ENCODE measurements at places on chromosomes 11 and 22.
A peak's percentile ranks its signal among the peaks of the same experiment; 100 is the strongest.

DNA sequence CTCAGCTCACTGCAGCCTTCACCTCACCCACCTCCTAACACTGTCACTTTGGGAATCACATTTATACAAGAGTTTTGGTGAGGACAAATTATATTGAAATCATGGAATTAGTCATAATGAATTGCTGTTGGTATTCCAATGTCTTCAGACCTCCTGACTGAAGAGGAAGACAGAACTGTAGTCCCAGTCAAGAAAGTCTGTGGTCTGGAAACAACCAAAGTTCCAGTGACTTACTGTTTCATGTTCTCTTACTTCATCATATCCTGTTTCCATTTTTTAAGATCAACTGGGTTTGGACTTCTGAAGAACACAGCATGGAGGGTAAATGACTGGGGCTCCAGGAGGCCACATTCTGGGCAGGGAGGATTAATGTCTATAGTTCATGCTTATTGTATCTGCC, 43.0 kb upstream of the HIPK3 start:
- DNase-seq: no peak

- peak; percentile 84 for DNase-seq
Observed at GRCh38 chr11:9758637-9759518, 95.0 kb downstream of the SWAP70 start.

- no peak for DNase-seq
Observed at GRCh38 chr11:91625495-91625894, 599.1 kb upstream of the FAT3 start.

DNA sequence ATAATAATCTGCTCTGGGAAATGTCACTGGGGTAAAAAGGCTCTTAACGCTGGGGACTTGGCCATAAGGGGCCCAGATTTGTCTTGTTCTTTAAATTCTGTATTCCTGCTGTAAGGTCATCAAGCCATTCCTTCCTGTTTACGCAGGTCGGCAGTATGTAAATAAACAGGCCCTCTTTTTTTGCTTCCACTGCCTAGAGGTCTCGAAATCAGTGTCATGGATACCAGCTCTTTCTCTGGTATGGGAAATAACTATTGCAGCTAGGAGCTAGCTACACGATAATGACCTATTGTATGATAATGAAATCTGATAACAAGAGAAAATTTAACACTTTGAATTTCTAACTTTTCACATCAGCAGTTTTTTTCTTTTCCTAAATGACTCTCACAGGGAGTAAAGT, 209.2 kb upstream of the NARS2 start:
- no peak for DNase-seq

DNA sequence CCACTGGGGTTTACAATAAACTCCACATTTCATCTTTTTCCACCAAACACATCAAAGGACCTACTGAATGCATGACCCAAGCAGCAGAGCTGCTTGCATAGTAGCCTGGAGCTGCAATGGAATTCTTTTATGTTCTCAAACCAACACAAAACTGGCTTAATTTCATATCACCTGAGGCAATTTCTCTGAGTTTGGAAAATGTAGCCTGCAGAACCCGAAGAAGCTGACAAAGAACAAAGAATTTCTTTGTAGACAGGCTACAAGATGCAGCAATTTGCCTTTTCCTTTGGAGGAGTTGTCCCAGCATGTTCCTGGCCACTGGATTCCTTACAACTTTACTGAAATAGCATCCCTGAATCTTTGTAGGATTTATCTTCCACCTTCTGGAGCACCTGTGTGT, 5.5 kb upstream of the TECTA start:
- no peak for DNase-seq

DNA sequence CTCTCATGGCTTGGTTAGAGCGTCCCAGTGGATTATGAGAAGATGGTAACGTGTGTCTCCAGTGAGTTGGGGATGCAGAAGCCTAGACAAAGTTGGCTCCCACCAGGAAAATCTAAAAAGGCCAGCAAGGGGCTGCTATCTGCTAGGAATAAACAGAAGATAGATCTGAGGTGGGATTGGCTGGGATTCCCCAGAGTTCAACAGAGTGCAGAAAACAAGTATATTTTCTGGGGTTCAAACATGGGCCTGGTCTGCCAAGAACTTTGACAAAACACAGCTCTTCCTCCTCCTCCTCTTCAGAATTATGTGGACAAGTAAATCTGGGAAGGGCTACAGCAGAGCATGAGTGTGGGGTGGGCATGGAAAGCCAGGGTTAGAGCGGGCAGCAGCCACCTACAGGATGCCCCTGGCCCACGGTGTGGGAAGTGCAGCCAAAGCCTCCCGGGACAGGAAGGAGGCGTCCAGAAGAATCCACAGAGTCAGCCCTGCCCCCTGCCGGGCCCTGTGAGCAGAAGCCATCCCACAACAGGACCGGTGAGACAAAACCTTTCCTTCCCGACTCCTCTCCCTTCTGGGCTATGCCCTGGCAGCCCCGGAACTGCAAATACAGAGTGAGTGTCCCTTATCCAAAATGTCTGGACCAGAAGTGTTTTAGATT, 67.1 kb downstream of the CD82 start:
- no peak for DNase-seq

DNA sequence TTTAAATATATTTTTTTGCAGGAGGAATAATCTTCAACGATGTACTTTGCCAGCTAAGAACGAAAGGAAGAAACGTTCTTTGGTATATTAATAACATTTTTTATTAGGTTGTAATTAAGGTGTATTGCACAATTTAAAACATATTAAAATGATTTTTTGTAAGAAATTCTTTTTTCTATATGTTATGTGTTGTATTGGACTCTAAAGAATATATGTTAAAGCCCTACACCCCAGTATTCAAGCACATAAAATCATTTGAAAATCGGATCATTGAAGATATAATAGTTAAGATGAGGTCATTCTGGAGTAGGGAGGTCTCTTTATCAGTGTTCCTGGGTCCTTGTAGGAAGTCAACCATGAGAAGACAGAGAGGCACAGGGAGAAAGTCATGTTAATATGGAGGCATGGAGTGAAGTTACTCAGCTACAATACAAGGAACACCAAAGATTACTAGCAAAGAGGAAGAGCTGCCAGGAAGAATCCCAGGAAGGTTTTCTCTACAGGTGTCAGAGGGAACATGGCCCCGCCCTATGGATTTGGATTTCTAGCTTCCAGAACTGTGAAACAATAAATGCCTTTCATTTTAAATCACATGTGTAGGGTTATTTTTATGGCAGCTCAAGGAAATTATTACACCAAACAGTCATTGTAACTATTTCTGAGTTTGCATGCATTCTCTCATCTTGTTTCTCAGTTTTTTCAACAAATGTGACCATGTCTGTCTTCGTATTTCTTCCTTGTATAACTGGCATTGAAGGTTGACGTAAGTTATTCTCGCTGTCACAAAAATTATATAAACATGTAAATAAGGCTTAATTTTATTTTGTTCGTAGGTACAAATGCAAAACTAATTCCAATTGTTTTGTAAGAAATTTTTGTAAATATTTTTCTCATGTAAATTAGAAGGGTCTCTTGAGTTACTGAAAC, 75.4 kb upstream of the VPREB1 start:
- DNase-seq: no peak

DNA sequence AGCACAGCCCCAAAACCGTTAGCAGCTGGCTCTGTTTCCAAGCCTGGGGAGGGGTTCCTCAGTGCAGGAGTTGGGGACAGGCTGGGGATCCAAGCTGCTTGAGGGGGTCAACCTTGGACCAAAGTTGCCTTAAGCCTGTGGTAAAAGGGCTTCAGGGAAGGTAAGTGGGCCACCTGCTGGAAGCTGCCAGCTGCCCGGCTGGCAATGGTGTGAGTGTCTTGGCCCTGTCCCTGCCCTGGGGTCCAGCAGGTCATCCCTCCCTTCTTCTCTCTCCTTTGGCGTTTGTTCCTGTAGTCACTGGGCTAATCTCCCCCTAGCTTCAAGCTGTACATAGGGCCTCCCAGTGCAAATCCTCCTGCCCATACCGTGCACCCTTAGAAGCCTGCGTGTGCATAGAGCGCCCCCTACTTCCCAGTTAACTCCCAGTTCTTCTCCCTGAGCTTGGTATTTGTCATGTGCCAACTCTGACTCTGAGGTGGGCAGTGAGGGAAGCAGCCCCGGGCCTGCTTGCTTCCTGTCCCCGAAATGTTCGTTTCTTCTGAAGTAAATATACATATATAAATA, 4.4 kb downstream of the TMEM258 start:
- peak; percentile 77 for DNase-seq

DNA sequence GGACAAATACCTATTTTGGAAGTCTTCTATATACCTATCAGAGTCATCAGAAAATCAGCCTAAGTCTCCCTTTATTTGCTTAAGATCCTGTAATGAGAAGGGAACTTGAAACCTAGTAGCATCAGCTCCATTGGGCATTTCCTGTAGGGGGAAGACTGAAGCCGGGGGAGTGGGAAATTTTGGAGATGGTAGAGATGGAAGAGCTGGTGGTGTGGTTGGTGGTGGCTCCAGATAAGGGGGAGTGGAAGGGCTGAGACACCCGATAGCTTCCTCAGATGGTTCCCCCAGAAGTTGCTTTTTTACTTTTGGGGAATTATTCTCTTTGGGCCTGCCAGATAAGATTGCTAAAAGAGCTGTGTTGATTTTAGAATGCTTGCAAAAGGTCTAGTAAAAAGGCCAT, 16.4 kb upstream of the EI24 start:
- DNase-seq: no peak

DNA sequence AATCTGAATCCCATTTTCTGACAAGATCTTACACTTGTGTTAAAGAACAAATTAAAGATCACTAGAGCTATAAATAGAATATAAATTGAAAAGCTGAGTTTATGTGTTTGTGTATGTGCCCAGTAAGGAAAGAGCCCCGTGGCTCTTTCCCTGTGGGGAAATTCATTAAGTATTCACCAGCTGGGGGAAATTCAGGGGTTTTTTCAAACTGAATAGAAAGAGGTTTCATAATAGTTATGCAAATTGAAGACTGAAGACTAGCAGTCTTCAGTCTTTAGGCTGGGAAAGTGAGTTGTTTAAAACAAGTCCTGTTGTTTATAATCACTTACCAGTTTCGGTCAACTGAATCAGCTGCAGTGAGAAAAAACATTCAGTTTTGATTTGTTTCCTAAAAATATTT, 11.3 kb upstream of the MS4A7 start:
- no peak for DNase-seq

DNA sequence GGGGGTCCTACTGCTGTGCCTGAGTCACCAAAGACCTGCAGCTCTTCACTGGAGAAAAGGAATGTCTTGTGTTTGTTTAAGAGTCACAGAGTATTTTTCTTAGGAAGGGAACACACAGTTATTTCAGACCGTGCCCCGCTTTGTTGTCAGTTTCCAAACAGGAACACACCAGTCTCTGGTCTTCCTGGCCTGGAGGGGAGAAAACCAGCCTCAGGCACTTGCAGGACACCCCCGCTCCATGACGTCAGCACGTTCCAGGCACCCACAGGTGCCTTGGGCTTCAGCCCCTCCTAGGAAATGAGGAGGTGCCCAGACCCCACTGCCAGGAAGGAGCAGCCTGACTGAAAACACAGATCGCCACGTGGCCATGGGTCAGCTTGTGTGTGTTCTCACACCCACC, 5.4 kb downstream of the DEAF1 start:
- no peak for DNase-seq

DNA sequence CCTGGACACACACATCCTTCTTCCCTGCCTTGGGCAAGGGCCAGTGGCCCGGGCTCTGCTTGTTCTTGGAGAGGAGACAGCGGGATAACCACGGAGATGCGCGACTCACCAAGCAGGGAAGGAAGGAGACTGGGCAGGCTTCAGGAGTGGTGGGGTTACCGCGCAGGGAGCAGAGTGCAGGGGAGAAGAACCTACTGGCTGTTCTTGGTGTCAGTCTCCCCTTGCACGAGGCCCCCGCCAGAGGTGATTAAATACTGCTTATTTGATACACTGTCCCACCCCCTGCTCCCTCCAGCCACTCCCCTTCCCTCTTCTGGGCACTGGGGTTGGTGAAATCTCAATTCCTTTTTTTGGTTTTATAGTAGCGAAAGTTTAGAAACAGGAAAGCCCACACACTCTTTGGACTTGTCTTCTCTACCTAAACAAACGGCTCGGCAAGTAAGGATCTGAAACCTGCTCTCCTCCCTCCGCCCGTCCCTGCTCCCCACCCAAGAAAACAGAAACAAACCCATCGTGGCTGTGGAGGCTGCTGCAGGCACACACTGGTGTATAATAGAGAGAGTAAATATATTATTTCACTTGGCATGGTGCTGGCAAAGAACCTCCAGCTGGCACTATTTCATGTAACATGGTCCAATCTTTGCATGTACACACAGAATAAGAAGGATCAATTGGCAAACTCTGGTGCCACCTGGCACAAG, 10.8 kb downstream of the LARGE2 start:
- DNase-seq: no peak

DNA sequence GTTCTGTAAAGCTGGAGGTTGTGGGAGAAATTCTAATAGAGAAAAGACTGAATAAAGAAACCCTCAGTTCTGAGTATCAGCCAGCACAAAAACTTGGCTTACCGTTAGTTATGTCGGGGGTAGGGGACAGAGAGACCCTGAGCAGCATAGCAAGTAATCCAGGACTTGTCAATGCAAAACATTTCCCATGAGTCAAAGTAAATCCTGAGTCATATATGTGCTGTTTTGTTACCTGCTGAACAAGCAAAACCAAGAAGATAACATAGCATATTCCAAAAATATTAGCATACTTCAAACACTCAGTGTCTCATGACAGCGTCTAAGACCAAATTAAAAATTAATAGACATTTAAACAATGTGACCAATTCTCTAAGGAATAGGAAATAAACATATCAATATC, 75.1 kb upstream of the LUZP2 start:
- no peak for DNase-seq

GRCh38 chr11:34351687-34352469, 5.9 kb downstream of the ABTB2 start:
- no peak for DNase-seq

DNA sequence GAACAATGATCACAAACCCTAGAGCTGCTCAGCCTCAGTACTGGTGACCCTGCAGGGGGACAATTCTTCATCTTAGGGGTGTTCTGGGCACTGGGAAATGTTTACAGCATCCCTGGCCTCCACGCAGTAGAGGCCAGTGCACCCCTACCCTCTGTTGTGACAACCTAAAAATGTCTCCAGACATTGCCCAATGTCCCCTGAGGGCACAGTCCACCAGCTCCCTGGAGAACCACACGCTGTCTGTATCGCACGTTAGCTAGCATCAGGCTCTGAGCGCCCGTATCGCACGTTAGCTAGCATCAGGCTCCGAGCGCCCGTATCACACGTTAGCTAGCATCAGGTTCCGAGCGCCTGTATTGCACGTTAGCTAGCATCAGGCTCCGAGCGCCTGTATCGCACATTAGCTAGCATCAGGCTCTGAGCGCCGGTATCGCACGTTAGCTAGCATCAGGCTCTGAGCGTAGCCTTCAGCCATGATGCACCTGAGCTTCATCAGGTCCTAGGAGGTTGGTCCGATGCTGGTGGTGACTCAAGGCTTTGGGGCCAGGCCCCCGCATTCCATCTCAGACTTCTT, 111.1 kb upstream of the ANO1 start:
- no peak for DNase-seq

GRCh38 chr11:62542111-62542745, 4.4 kb downstream of the AHNAK start:
- no peak for DNase-seq
